ENCODE measurements at places on chromosomes 5 and 9.

DNA sequence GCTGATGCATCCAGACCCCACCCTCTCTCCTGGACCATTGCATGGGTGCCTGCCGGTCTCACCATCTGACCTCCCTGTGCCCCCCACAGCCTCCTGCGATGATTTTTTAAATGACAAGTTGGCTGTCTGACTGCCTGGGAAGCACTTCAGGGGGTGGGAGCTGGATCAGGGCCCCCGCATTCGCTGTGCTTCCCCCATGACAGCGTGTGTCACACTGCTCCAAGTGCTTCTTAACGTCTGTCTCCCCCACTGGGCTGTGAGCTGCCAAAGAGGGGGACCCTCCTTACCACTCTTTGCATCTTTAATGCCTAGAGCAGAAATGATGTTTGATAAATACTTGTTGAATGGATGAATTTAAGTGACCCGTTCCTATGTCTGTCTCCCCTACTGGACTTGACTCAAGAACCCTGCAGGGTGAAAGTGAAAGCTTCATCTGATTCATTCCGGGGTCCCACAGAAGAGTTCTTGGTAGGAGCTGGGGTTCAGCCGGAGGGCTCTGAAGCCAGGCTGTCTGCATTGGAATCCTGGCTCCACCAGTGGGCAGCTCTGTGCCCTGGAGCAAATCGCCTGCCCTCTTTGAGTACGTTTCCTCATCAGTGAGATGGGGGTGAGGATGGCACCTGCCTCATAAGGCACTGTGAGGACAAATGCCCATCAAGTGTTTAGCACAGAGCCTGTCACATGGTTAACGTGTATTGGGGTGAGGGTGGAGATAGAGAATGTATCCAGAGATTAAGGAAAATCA is 7.6 kb upstream of the EGR1 start:
- no peak for DNase-seq

- no peak for DNase-seq
These were observed 136.2 kb downstream of the CMYA5 start for GRCh38 chr5:79825802-79826201.

GRCh38 chr5:123800640-123801039 is 288.7 kb downstream of the CSNK1G3 start:
- DNase-seq: no peak

GRCh38 chr5:114056185-114056538 is 305.7 kb upstream of the KCNN2 start:
- no peak for DNase-seq

DNA sequence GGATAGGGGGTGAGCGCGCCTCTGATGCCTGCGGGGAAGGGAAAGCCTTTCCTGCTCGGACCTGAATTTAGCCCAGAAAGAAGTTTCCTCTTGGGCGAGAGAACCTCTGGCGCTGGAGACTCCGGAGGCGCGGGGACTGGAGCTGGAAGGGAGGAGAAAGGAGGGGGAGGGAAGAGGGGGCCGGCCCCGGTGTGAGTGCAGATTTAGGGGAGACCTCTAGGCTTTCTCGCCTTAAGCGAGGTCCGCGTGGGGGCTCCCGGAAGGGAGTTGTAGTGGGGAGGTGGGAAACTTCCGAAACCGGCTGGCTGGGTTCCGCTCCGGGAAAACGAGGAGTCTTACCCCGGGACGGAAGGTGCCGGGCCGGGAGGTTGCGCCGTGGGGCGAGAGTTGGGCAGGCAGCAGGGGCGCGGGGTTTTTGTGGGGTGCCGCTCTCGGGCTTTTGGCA is 1.3 kb downstream of the PCSK5 start:
- no peak for DNase-seq

- DNase-seq: no peak
These were observed 228.3 kb upstream of the BRINP1 start for GRCh38 chr9:119597499-119597898.

DNA sequence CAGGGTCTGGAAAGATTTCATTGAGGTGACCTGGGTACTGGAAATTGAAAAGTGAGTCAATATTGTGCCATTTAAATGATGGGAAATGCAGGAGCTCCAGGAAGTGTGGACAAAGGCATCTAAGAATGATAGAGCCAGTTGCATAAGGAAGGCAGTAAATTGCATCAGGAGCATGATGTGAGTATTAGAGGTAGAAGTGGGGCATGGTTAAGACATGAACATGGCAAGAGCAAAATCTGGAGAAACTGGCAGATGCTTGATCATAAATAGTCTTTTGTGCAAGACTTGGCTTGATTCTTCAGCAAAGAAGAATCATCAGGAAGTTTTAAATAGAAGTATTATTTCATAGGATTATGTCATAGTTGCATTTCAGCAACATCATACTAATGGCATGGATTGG is 157.4 kb upstream of the PUM3 start:
- DNase-seq: no peak

DNA sequence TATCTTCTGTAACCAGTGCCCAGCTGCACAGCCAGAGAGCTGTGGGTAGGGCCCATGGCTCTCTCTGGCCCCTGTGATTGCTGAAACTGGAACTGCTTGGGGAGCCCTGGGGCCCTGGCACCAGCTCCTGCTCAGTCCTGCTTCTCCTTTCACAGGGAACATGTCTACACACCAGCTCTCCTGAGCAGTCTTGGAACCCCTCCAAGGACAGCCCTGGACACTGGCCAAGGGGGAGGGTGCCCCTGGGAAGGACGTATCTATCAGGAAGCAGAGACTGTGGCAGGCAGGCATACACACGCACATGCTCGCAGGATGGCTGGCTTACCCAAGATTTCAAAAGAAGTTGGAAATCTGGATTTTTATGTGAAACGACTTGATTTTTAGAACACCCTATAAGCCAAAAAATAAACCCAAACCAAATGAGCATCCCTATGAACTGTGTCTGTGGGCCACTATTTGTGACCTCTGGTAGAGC is 8.8 kb upstream of the TRAF1 start:
- DNase-seq: peak; percentile 59

DNA sequence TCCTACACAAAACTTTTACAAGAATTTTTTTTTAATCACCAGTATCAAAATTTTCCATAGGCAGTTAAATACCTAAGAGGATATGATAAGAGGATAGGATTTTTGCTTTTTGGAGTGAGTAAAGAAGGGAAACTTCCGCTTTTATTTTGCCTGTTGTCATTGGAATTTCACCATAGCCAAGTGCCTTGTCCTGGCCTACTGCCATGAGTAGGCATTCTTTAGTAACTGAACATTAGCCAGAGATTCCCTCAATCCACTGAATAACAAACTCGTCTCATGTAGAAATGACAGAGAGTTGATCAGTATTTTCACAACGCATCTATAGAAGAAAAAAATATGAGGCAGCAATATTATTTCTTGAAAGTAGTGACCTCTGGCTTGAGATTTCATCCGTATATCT is 289.6 kb upstream of the ADAMTSL1 start:
- DNase-seq: no peak

- no peak for DNase-seq
These were observed 341.0 kb upstream of the PANK3 start for GRCh38 chr5:168920019-168920810.

DNA sequence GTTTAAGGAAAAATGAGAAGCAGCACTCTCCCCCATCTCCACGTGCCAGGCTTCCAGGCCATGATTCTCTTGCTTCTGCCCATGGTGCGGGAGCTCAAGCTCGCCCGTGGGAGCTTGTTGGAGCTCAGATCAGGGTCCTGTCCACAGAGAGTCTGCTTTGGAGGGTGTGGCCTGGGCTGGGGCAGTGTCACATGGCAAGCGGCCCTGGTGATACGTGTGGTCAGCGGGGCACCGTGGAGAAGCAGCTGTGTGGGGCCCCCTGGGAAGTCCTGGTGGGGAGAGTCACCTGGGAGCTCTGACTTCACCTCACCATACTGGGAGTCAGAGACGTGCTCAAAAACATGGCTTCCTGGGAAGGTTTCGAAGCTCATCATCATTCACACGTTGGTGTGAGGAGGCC is 275.3 kb downstream of the GADD45G start:
- no peak for DNase-seq

DNA sequence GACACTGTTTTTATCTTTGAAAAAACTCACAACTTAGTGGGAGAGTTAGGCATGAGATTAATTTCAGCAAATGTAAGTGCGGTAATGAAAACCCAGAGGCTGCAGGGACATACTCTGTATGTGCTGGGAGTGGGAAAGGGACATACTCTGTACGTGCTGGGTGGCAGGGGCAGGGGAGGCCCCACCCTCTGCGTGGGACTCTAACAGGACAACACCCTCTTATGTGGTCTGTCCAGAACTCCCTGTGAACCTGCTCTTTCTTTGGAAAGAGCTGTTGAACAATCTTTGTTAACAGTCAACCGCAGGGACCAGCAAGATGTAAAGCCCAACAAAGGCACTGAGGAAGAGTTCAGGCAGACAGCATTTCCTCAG is 2.4 kb downstream of the MLANA start:
- no peak for DNase-seq

DNA sequence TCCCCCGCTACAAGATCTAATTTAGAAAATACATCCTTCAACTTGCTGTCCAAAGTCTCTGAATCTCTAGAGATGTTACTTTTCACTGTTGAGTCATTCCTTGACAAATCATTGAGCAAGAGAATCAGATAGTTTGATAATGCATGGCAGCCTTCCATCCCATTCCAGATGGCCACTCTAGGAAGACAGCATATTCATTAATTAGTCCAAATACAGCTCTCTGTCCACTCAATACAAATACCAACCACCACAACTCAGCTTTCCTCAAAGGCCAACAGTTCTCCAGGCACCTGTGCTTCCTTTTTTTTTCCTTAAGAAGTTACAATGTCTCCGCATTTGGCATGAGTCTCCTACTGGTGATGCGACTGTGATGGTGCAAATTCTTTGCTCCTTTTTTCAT is 72.3 kb downstream of the DROSHA start:
- no peak for DNase-seq

DNA sequence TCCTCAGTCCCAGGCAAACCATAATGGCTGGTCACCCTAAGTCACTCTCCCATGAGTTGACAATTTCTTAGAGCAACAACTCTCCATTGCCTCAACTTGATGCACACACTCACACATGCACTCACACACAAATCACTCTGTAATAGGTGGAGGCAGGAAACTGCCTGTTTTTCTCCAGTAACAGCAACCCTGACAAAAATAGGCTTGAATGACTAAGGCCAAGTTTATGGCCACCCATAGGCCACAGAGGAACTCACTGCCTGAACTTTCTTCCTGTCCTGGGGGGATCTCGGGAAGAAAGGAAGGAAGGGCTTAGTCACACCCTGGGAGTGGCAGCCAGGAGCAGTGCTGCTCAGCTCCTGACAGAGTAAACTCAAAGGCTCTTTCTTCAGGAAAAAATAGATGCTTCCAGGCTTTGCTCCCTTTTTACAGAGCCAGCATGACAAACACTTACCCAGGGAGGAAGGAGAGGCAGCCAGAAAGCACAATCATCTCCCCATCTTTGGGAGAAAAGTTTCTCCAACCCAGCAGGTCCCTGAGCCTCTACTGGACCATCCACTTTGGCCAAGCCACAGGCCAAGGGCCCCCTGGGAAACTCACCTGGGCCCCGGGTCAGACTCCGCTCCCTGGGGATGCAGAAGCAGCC is 368 bp downstream of the SH3TC2 start:
- no peak for DNase-seq

GRCh38 chr5:48192-48591 is 43.8 kb upstream of the PLEKHG4B start:
- no peak for DNase-seq

DNA sequence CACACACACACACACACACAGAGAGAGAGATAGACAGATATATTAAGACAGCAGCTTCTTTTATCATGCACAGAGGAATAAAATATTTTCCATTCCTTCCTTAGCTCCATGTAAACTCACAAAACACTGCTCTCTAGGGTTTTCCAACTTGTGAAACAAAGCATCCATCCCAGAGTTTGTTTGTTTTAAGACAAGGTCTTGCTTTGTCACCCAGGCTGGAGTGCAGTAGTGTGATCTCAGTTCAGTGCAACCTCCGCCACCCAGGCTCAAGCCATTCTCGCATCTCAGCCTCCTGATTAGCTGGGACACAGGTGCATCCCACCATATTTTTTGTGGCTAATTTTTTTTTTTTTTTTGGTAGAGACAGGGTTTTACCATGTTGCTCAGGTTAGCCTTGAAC is 298.7 kb downstream of the FBXL17 start:
- no peak for DNase-seq

- no peak for DNase-seq
These were observed 3.2 kb downstream of the CPLX2 start for GRCh38 chr5:175874462-175875139.

Data from GM06990 (cell line).